Activated naive CD4-positive, alpha-beta T cell treated with anti-CD3 and anti-CD28 coated beads, Interleukin-2, amount 10 ng/mL, durations not matched to agents 7 days and 5 days (primary cell): ENCODE measurements at places on chromosomes 12 and 14.

DNA sequence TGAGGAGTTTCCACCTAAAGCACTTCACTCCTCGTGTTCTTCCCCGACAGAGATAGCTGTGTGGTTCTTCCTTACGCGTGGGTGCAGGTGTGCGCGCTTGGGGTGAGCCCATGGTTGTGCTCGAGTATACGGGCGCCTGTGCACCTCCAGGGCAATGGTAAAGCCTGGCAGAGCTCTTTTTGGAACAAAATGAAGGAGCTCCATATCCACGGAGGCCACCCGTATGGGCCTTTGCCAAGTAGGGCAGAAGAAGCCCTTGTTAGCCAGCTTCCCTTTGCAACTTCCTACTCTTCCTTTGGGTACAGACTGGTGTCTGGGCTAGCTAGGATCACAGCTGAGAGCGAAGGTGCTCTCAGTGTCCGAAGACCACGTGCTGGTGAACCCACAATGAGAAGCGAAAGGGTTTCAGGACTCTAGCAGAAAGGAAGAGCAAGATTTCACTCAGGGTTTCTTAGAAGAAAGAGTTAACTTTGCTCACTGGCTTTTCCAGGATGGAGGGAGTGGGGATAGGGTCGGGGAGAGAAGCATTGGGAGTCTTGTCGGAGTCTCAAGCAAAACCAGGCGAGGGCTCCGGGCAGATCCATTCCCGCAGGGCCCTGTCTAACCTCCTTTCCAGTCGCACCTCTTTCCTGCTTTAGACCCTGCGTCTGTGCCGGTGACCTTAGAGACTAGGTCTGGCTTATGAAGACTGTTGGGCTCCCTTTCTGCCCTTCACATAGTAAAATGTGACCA is 960 bp upstream of the LRFN5 start:
- peak overlapping the region; percentile 28 for H3K4me3 ChIP-seq
- H3K27ac ChIP-seq: no peak overlapping the region
- peaks cover 2% of the 10 kb centered on the region for H3K36me3 ChIP-seq

DNA sequence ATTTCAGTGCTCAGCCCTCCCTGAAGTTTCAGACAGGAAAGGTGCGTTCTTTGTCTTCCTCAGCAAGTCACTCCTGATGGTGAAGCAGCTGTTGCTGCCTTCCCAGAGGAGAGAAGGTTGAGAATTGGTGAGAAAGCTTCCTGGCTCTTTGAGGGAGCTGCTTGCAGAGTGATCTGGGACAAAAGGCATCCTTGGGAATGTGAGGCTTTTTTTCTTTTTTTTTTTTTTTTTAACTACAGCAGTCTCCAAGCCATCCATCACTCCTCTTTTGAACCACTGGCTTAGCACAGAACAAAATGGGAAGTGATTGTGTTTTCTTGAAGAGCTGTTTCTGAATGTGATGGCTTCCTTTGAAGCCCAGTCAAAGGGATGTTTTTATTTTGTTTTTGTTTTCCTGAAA is 120.4 kb upstream of the LRIG3 start:
- H3K4me3 ChIP-seq: no peak overlapping the region
- H3K4me1 ChIP-seq: no peaks in the 10 kb centered on the region
- DNase-seq: no peak

DNA sequence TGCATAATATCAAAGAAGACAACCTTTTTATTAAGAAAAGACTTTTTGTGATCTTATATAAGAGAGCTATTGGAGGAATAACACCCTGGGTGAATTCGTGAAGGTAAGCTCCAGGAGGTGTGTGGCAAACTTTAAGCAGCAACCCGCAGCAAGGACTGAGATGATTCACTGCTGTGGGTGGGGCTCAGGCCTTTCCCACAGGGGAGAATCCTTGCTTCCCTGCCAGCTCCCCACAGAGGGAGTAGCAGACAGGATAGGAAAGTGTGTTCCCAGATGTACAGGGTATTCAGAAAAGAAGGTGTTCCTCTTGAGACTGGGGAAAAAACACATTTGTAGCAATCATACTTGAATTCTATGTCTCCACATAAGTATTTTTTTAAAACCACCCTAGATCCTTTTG is 9.2 kb downstream of the NDUFA12 start:
- DNase-seq: no peak
- peaks cover 54% of the 10 kb centered on the region for H3K36me3 ChIP-seq
- H3K27me3 ChIP-seq: no peaks in the 10 kb centered on the region
- H3K27ac ChIP-seq: no peak overlapping the region
- H3K4me1 ChIP-seq: peaks cover 37% of the 10 kb centered on the region

GRCh38 chr14:60278350-60278749 is 29.3 kb downstream of the PPM1A start:
- no peaks in the 10 kb centered on the region for H3K27me3 ChIP-seq
- no peak overlapping the region for H3K4me3 ChIP-seq
- H3K27ac ChIP-seq: no peak overlapping the region
- H3K36me3 ChIP-seq: peaks cover 17% of the 10 kb centered on the region
- no peaks in the 10 kb centered on the region for H3K4me1 ChIP-seq
- DNase-seq: no peak

DNA sequence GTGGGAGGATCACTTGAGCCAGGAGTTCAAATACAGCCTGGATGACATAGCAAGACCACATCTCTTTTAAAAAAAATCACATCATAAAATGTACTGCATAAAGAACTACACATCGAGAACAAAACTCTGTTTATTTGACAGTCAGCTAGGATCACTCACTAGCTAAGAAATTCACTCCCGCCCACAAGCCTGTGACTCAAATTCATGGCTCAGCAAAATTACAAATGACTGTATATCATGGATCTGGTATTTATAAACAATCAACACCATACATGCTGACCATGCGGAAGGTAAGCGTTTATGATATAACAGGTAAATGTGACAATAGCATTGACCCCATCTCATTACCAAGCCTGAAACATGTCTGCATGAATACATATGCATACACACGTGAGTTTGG is 206.5 kb downstream of the EFCAB11 start:
- peaks cover 17% of the 10 kb centered on the region for H3K4me1 ChIP-seq
- H3K27me3 ChIP-seq: no peaks in the 10 kb centered on the region
- no peak overlapping the region for H3K27ac ChIP-seq
- no peak overlapping the region for H3K4me3 ChIP-seq

GRCh38 chr14:56868660-56869059 is 58.4 kb upstream of the OTX2 start:
- no peak overlapping the region for H3K27ac ChIP-seq
- no peak for DNase-seq
- no peaks in the 10 kb centered on the region for H3K27me3 ChIP-seq
- no peak overlapping the region for H3K4me3 ChIP-seq
- H3K36me3 ChIP-seq: no peaks in the 10 kb centered on the region

DNA sequence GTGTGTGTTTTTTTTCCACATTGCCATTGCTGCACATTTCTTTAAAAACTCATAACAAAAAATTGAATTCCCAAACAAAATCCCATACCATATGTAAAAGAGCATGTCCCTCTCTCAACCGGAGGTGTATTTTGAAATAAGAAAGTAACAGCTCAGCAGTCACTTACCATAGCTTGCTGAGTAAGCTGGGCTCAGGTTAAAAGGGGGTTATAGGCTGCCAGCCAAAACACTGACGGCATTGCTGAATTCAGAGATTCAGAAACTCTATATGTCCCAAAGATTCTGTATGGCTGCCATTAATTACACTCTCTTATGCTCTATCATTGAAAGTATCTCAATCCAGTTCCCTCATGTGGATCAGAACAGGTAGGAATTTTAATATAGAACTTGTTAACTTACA is 276.0 kb downstream of the FOXG1 start:
- H3K27me3 ChIP-seq: no peaks in the 10 kb centered on the region
- H3K36me3 ChIP-seq: no peaks in the 10 kb centered on the region
- no peak for DNase-seq
- H3K4me3 ChIP-seq: no peak overlapping the region
- H3K27ac ChIP-seq: no peak overlapping the region

- DNase-seq: no peak
- H3K36me3 ChIP-seq: no peaks in the 10 kb centered on the region
- H3K4me3 ChIP-seq: no peak overlapping the region
- H3K4me1 ChIP-seq: no peaks in the 10 kb centered on the region
- H3K27ac ChIP-seq: no peak overlapping the region
- H3K27me3 ChIP-seq: no peaks in the 10 kb centered on the region
These were observed 524.2 kb downstream of the TMTC2 start for GRCh38 chr12:83210933-83211332.

DNA sequence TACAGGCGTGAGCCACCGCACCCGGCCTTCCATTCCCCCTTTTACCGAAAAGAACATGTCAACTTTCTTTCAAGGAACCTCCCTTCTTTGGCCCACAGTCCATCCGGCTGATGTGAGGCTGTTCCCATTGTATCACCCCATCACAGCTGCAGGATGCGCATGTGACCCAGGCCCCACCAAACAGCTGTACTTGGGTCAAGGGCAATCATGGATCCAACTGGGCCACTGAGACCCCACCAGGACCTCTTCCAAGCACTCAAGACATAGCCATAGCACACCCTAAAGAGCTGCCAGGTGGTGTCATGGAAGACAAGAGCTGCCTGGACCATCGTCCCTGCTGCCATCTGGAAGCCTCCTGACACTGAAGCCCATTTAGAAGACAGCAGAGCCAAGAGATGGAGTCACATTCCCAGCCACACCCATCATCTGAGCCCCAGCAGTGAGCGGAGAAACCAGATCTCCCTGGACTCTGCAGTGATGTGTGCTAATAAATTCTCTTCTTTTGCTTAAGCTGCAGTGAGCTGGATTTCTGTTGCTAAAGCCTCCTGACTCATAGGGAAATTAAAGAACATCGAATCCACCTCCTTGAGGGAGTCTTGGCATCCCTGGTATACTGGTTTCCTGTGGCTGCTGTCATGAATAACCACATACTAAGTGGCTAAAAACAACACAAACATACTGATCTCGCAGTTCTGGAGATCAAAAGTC is 105.6 kb downstream of the KSR2 start:
- no peak overlapping the region for H3K27ac ChIP-seq
- DNase-seq: no peak
- H3K36me3 ChIP-seq: no peaks in the 10 kb centered on the region
- peaks cover 8% of the 10 kb centered on the region for H3K27me3 ChIP-seq
- no peaks in the 10 kb centered on the region for H3K4me1 ChIP-seq

DNA sequence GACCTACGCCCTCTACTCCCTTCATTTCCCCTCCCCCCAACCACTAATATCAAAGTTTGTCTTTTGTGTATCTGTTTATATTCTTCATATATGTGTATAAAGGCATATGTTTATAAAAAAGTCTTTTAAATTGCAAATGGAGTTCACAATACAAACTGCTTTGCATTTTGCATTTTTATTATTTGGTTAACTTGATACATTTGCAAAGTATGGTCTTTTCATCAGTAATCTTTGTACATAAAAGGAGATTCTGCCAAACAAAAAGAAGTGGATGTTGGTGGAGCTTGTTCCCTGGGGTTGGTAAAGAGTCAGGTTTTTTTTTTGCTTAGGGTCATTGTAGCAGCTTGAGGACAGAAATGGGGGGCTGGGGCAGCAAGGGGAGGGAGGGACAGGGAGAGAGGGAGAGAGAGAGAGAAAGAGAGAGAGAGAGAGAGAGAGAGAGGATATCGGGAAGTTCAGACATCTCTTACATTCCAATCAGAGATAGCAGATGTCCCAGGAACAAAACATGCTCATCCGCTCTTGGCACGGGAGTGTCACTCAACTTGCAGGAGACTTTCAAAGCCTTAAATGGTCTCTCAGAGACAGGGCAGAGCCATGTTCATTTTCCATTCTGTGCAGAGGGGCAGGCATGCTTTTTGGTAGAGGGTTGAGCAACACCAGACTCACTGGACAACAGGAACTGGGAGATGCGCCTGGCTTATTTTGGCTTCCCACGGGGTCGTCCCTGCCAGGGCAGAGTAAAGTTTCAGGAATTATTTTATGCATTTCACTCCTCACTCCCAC is 44.8 kb upstream of the TBX5 start:
- H3K27ac ChIP-seq: no peak overlapping the region
- no peak for DNase-seq
- H3K27me3 ChIP-seq: peaks cover 66% of the 10 kb centered on the region
- no peaks in the 10 kb centered on the region for H3K4me1 ChIP-seq
- no peaks in the 10 kb centered on the region for H3K36me3 ChIP-seq

DNA sequence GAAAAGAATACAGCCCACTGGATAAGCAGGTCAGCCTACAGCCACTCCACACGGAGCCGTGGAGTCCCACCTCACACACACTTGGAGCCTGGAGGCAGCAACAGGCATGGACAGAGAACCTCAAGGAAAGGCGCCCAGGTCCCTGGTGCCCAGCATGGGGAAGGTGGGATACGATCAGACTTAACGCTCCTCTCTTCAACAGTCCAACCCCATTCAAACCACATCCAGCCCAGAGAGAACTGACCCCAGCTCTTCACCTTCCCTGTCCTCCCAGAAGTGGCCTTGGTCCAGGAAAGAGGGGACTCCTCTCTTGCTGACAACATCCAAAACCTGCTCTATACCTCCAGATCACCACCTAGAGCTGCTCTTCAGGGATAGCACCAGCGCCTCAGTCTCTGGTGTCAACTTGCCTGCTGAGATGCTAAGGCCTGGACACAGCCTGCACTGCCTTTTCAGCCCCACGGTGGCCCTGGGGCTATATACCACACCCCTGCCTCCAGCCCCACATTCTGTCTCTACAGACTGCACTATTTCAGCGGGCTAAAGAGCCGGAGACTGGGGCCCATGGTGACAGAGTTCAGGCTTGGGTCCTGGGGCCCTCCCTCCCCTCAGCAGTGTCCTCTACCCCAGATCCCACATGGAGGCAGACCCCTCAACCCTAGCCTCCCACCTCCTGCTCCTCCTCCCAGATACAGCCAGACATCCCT is 7.0 kb downstream of the ADCY6 start:
- peaks cover 48% of the 10 kb centered on the region for H3K27me3 ChIP-seq
- no peak overlapping the region for H3K4me3 ChIP-seq

GRCh38 chr12:7130701-7131501 is 730 bp downstream of the CLSTN3 start:
- peaks cover 47% of the 10 kb centered on the region for H3K36me3 ChIP-seq
- peak overlapping the region; percentile 99 for H3K4me3 ChIP-seq
- peaks cover 47% of the 10 kb centered on the region for H3K4me1 ChIP-seq

DNA sequence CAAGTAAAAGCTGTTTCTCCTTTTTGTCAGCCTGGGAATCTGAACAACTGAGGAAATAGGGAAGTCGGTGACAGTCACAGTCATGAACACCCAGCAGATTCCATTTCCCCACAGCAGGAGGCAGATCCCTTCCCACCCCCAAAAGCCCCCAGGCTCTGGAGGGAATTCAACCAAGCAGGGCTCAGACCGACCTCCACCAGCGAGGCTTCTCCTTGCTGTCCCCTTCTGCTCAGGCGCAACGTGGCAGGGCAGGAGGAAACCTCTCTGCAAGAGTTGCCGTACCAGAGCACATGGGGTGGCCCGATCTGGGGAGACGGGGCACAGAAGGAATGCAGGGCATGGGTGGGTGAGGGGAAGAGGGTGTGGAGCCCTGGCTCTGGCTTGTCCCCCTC is 319 bp downstream of the GALNT6 start:
- H3K4me3 ChIP-seq: peak overlapping the region; percentile 90
- H3K36me3 ChIP-seq: peaks cover 3% of the 10 kb centered on the region
- DNase-seq: peak; percentile 46
- H3K27ac ChIP-seq: peak overlapping the region; percentile 78
